CD4-positive, alpha-beta T cell treated with Interleukin-12 subunit alpha and Interleukin-12 subunit beta, for 1 hour (primary cell): ENCODE measurements at places on chromosomes 5 and 9.
A peak's percentile ranks its signal among the peaks of the same experiment; 100 is the strongest.

GRCh38 chr5:13991365-13991764 lies 46.9 kb upstream of the DNAH5 start:
- no peak for DNase-seq

DNA sequence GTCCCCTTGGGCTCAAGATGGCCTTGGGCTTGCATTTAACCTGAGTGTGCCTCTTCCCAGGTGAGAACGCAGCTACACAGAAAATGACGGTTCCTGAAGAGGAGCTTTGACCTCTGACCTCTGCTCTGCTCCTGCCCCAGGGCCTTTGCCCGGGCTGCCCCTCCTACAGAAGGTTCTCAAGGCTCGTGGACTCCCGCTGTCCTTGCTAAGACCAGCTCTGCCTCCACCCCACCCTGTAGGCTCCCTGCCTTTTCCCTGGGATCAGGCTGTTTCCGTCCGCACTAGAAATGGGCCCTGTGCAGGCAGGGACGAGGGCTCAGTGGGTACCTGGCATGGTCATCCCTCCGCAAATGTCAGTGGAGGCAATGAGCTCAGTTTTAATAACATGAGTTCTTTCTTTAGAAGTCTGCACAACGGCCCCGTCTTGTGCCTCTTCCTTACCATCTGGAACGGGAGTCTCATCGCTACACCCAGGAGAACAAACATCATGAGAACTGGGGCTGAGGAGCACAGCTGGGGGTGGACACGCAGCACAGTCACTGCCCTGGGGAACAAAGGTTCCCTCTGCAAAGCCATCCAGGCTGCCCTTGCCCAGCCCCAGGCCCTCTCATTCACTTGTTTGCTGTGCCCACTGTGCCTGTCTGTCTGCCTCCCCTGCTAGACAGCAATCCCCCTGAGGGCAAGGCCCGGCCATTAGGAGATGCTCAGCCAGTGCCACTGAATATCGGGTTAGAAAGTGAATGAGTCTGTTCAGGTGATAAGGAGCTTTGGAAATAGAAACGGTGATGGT lies 26.7 kb upstream of the LPCAT1 start:
- DNase-seq, result no peak

- no peak for DNase-seq
These were observed 105.0 kb downstream of the MAPKAP1 start for GRCh38 chr9:125601961-125602360.

DNA sequence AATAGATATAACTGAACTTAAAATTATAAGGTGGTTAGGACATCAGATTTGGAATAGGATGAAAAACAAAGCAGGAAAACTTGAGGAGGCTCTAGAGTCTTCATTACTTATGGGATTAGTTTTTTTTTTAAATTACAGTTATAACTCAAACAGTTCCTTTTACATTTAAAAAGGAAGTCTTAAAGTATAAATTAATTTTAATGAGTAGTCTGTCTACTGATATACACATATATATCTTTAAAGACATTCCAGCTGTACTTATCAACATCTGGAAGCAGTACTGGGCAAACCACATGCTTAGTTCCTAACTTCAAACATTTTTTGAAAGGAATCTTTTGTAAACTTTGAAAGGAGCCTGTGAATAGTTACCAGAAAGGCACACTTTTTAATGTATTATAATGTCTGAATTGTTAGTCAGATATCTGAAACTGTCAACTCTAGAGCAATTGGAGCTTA lies 6.0 kb downstream of the ACTBL2 start:
- DNase-seq, result no peak

GRCh38 chr5:32302835-32303754 lies 9.6 kb downstream of the MTMR12 start:
- no peak for DNase-seq

- DNase-seq, result peak; percentile 70
These were observed 1.0 kb upstream of the GOLGA1 start for GRCh38 chr9:124941679-124942561.

GRCh38 chr5:45454114-45454513 lies 242.1 kb downstream of the HCN1 start:
- DNase-seq, result no peak

GRCh38 chr5:21419383-21419782 lies 1431.4 kb upstream of the CDH18 start:
- DNase-seq, result no peak

DNA sequence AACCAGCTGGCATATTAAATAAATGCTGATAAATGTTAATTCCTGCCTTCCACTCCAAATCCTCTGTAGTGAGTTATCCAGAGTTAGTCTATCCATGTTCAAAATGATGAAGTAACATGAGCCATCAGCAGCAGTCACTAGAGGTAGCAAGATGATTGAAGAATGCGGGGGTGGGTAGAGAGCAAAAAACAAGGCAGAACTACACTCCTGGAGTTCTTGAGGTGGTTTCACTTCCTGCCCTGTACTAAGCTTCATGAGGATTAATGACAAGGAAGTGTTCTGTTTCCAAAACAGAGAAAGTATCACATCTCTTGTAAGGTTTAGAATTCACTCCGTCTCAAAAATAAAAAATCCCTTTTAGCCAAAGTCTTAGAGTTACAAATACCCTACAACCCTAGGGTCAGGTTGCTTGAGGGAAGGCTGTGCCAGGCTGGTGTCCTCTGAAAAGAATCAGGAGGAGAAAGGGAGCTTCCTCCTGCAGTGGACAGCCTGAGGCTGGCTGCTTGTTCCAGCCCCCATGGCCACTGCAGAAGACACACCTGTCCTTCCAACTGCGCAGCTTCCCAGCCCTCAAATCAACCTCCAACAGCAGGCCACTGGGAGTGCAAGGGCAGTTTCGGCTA lies 180.2 kb downstream of the DENND1A start:
- DNase-seq, result no peak

- DNase-seq, result no peak
These were observed 22.0 kb downstream of the FNIP1 start for GRCh38 chr5:131774652-131775367.

DNA sequence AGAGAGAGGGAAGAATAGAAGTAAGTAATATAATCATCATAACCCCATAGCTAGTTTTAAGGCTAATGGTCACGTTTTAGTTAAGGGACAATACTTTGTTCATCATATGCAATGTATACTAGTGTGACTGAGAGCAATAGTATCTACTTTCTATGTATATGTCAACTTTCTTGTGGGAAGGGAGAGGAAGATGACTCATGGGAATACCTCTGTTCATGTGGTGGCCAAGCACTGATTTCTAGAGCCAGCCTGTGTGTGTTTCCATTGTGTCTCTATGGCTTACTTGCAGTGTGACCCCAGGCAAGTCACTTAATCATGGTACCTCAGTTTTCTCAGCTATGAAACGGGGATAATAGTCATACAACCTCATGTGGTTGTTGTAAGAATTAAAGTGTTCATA lies 639.6 kb downstream of the CETN3 start:
- no peak for DNase-seq

- DNase-seq, result no peak
These were observed 18.0 kb downstream of the SLC44A1 start for GRCh38 chr9:105262497-105262896.

DNA sequence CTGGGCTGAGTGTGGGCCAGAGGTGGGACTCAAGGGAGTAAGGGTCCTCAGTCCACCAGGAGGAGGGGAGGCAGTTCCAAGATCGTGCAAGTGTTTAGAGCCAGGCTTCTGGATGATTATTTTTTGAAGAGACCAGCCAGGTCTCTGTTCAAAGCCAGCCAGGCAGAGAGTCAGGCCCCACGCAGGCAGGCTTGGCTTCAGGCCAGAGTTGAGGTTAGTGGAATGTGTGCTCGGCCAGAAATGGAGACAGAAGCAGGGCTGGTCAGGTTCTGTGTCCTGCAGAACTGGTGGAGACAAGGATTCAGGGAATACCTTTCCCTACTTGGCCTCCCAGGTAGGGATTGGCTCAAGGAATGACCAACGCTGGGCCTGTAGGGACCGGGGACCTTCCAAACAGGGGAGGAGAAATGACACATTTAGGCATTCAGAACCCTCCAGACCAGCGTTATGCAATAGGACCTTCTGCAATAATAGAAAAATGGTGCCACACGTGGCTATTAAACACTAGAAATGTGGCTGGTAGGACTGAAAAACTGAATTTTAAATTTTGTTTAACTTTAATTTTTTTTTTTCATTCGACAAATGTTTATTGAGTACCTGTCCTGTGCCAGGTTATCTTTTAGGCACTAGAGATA lies 106.2 kb downstream of the CMYA5 start:
- DNase-seq, result no peak

DNA sequence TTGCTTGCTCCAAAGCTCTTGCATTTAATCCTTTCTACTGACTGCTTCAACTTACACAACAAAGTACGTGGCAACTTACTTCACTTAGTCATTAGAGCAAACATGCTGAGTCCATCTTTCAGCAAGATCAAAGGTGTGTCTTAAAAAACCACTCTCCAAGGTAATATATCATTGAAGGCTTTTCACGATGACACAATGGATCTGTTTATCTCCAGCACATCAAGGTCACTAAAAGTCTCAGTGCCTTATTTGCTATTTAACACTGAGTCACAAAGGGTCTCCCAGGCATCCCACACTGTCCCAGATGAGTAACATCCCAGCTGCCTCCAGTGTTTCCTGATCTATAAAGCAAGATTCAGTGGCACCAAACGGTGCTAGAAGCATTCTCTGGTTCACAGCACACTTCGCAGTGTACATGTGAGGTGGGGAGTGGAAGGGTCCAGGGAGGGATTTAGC lies 3.7 kb upstream of the CLK4 start:
- no peak for DNase-seq

GRCh38 chr5:124692324-124692723 lies 54.1 kb downstream of the ZNF608 start:
- DNase-seq, result no peak
